Activated naive CD4-positive, alpha-beta T cell (primary cell): ENCODE measurements at places on chromosomes 6 and 20.

DNA sequence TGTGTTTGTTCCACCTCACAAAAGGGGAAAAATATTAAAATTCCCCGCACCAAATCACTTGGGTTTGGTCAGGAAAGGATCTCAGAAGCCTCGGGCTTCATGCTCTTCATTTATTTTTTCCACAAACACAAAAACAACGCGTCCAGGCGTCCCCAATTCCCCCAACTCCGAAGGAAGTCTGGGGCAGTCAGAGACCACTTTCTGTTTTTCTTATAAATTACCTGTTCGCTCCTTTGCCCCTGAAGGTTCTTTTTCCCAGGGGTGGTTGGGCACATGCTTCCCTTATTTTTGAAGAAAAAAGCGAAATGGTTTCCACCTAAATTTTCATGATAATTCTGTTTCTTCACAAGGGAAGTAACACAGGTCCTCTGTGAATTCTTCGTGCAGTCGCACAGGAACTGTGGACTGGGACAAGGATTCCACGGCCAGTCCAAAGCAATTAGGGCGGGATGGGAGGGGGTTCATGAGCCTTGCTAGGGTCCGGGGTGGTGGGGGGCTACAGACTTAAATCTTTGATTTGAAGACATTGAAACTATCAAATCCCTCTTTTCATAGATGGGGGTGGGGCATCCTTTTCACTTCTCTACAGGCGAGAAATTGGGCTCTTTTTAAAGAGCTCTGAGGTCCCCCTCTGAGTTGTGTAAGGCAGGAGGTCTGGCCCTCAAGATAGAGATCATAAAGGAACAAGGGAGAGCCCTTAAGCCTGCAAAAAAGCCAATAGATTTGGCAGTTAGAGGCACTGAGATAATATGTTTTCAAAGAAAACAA lies 30.5 kb upstream of the HFE start:
- no peak for DNase-seq

DNA sequence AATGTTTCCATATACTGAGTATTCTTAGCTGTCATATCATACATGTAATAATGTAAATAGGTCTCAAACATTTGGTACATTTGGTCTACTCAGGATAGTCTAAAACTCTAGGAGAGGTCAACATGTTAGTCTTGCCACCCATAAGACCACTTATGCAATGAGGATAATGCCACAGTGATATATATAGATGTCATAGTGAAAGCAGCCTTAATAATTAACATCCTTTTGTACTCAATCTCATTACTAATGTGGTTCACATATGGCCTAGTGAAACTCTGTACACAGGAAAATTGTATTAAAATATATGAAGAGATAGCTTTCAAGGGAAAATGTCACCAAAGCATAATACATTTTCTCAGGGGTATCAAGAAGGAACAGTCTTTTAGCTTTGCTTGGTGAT lies 577.9 kb downstream of the TFAP2B start:
- no peak for DNase-seq

- no peak for DNase-seq
Measured at GRCh38 chr20:5569021-5569420, 181.2 kb upstream of the SHLD1 start.

DNA sequence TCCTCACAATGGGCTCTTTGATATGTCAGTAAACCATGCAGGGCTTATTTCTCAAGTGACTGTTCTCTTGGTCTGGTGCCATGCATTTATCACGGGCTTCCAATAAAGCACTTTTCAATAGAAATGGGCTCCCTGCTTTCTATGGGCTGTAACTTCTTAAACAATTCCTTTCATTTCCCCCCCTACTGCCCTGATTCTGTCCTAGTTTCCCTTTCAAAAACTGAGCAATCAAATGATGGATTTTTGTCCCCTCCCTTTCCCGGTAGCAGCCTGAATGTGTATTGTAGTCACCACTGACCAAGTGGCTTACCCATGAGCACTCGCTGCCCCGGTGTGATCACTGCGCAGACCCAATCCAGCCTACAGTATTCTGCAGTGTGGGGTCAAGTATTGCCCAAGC lies 13.9 kb downstream of the RPS10 start:
- no peak for DNase-seq

DNA sequence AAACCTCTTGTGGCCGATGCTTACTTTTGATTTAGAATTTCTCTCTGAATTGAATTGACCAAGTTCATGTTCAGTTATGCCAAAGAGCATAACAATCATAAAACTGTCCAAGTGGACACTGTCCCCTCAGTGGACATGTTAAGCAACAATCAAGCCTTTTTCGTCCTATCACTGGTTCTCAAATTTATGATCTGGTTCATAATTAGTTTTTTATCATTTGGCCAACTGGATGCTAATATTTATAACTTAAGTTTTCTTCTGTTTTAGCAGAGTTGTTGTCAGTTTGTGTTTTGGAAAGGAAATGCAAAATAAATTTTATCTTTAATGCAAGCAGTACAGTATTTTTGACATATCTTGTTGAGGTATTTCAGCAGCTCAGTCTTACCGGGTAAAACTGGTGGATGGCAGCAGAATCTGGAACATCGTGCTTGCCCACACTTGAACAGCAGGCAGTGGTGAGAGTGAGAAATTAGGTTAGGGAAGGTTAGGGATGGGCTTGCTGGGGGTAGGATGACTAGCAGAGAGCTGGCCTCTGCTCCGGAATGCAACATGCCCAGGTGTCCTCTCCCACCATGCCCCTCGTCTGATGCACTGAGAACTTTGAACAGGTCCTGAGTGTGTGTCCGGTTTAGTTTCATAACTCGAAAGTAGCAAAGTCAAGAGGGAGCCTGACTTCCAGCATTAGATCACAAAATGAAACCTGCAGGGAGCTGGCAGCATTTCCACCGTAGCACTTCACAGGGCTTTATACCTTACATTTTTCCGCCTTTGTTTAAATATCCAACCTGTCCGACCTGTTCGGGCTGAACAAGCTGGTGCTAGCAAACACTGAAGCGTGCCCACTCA lies 93.1 kb downstream of the RREB1 start:
- DNase-seq = no peak
